ENCODE measurements at places on chromosomes 3 and 15.

GRCh38 chr3:188415196-188415595, 261.2 kb downstream of the LPP start:
- DNase-seq: no peak

DNA sequence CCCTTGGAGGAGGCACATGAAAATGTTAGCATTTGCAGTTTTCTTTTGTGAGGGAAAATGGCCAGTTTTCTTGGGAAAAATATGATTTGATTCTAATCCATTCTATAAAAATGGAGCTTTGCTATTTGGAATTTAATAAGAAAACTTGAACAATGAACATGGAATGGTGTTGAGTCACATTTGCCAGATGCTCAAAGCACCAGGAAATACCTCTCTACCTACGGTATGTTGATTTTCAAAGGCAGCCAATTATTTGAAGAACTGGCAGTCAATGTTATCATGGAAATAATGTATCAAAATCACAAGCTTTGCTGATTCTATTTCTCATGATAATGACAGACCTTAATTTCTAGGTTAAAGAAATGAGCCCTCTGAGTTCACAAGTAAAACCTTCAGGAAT, 14.9 kb downstream of the NME9 start:
- no peak for DNase-seq

DNA sequence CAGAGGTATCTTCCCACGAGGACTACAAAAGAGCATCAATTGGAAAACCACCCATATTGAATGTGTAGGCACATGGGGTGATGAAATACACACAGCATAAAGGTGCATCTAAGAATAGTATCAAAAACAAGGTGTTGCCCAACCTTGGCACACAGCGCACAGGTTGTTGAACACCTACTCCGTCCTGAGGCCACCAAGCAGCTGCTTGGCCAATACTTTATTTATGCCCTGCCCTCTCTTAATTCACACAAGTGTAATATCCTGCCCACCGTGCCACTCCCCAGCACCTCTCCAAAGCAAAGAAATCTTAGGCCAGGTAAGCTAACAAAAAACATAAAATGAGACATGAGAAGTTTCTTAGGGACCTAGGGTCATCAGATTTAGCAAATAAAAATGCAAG, 31.2 kb downstream of the WWTR1 start:
- DNase-seq: no peak

- no peak for DNase-seq
Measured at GRCh38 chr3:178010306-178010705, 525.9 kb upstream of the KCNMB2 start.

DNA sequence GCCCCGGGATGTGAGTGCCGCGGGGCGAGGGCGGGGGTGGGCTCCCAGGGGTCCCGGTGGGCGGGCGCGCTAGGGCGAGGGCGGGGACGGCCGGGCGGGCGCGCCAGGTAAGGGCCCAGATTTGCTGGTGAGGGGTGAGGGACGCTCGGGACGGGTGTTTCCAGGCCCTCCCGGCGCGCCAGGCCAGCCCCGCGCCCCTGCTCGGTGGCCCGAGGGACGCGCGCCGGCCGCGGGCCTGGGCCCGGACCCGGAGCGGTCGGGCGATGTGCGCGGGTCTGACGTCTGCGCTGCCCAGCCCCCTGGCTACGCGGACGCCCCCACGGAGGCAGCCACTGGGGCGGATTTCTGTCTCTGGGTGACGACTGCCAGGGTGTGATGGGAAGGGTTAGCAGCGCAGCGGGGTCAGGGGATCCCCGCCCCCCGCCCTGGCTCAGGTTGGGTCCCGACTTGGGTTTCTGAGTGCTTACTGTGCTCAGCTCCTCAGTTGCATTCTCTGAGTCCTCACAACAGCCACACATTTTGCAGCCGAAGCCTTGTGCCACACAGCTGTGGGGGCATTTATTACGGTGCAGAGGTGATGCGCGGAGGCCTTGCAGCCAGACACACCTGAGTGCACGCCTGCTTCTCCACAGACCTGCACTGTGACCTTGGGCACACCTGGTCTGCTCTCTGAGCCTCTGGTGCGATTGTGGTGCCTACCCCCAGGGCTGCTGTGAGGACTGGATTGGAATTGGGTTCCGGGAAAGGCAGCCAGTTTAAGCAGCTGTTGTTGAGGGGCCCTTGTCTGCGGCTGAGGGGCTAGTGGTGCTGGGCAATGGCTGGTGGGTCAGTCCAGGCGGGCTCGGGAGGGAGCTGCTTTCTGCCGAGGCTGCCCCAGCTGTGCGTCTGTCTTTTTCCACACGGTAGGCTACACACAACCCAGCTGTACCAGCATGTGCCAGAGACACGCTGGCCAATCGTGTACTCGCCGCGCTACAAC, 523 bp downstream of the HDAC11 start:
- no peak for DNase-seq

DNA sequence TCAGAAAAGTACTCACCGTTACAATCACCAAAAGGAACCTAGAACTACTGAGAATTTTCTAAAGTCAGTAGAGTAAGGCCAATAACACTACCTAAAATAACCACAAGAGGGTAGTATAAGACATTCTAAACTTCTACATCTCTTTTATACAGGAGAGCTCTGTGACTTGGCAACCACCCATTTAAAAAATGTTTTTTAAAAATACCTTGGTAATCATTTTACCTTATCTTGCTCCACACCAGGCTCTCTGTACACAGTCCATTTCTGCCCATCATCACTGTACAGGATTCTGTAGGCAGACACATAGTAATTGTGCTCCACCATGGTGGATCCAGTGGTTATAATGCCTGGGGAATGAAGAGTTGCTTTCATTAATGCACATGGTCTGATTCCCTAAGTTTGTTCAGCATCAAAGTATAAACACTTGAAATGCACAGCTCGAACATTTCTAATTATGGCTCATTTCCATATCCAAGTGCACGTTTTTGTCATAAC, 54.5 kb downstream of the ST3GAL6 start:
- no peak for DNase-seq

GRCh38 chr3:193229851-193230420, 11.1 kb upstream of the PLAAT1 start:
- DNase-seq: no peak

All from stimulated activated CD8-positive, alpha-beta memory T cell treated with anti-CD3 and anti-CD28 coated beads, Interleukin-7, amount 100 ng/mL, for 24 hours (primary cell).